Stimulated activated CD4-positive, alpha-beta T cell treated with anti-CD3 and anti-CD28 coated beads, TNF-alpha, amount 100 ng/mL, for 24 hours (primary cell): ENCODE measurements at places on chromosomes 7 and 10.

GRCh38 chr10:118239236-118239630, 102.9 kb downstream of the FAM204A start:
- DNase-seq, result no peak

DNA sequence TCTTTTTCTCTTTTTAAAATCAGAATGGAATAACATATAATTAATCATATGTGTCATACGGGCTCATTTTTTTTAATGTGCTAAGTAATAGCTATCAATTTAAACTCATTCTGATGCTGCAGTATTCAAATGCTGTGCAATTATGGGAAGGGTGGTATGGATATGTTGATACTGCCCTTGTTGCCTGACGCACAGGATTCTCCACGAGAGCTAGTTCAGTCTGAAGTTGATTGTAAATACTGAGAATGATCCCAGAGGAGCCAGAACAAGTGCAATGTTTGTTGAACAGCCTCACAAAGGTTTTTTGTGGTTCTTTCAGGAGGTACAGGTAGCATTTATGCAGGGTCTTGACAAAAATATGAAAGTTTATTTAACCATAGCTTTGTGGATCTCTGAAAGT, 13.4 kb downstream of the NPY start:
- no peak for DNase-seq

GRCh38 chr10:109958059-109958458, 34.7 kb upstream of the XPNPEP1 start:
- DNase-seq, result no peak

DNA sequence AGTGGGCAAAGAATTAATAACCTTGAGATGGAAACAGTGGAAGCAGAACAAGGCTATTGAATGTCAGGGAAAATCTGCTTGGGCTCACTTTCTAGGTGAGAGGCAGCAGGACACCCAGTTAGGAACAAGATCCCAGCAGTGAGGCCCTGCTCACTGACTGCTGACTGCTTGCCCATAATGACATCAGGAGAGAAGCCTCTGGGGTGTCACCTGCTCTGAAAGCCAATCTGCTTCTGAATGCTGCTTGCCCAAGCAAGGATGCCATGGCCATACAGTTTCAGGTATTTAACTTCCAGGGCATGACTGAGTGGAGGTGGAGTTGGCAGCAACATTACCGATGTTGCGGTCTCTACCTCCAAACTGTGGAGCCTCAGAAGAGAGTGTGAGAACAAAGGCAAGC, 11.7 kb upstream of the WAPL start:
- DNase-seq, result no peak

- DNase-seq, result peak; percentile 25
Measured at GRCh38 chr10:124641282-124642087, 102.7 kb downstream of the FAM53B start.

GRCh38 chr10:11246752-11247467, 229.2 kb downstream of the CELF2 start:
- no peak for DNase-seq

- DNase-seq, result no peak
Measured at GRCh38 chr10:18235477-18235876, 95.3 kb downstream of the CACNB2 start.

GRCh38 chr10:130337696-130338635, 201.8 kb downstream of the GLRX3 start:
- no peak for DNase-seq

DNA sequence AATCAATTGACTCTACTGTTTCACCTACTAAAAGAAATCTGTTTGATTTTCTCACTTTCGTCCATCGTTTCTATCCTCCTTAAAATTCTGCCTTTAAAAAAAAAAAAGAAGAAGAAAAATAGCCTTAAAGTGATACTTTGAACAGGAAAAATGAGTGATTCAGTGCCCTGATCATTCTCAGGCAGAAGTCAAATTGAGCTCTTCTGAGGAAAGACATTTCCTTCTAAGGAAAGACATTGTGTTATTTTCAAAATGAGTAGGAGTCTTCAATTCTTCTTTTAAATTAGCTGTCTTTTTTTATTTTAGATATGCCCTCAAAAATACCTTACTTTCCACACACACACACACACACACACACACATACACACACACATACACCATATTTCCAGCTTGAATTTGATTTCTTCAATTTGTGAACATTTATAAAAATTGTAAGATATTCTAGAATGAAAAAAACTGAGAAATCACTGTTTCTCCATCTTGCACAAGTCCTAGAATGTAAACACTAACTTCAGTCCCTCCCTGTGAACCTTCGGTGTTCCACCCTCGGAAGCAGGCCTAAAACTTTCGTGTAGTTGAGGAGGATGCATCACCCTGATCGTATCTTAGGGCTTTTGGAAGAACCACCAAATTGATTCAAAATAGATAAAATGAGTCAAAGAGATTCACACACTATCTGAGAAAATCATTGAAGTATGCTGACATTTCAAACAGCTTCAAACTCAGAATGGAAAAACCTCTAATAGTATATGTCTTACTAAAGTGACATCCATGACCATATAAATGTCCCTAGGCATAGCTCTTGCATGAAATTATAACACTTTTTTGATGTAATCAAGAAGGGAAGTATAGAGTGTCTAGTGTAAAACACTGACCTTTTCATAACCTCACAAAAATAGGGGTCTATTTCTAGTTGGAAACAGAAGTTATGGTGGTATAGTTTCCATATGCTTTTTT, 270.8 kb downstream of the GATA3 start:
- DNase-seq, result no peak

GRCh38 chr7:132784406-132784805, 208.1 kb upstream of the PLXNA4 start:
- no peak for DNase-seq

- DNase-seq, result no peak
Measured at GRCh38 chr10:78805176-78805575, 263.6 kb upstream of the ZMIZ1 start.

DNA sequence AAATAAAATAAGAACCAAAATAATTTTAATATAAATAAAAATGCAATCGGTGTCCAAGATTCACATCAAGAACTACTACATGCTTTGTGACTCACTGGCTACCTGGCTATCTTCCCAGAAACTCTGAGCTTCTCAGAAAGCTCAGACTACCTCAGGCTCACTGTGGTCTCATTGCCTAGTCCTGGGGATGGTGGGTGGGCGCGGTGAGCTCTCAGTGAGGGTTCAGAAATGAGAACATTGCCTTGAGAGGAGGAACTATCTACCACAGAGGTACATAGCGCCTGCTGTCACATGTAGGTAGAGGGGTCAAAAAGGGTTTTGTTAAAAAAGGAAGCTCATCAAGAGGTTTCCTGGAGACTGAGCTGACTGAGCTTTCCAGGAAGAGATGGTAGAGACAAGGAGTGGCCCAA, 108.0 kb downstream of the WDFY4 start:
- no peak for DNase-seq

GRCh38 chr7:28480595-28480994, 68.3 kb downstream of the CREB5 start:
- DNase-seq, result no peak

DNA sequence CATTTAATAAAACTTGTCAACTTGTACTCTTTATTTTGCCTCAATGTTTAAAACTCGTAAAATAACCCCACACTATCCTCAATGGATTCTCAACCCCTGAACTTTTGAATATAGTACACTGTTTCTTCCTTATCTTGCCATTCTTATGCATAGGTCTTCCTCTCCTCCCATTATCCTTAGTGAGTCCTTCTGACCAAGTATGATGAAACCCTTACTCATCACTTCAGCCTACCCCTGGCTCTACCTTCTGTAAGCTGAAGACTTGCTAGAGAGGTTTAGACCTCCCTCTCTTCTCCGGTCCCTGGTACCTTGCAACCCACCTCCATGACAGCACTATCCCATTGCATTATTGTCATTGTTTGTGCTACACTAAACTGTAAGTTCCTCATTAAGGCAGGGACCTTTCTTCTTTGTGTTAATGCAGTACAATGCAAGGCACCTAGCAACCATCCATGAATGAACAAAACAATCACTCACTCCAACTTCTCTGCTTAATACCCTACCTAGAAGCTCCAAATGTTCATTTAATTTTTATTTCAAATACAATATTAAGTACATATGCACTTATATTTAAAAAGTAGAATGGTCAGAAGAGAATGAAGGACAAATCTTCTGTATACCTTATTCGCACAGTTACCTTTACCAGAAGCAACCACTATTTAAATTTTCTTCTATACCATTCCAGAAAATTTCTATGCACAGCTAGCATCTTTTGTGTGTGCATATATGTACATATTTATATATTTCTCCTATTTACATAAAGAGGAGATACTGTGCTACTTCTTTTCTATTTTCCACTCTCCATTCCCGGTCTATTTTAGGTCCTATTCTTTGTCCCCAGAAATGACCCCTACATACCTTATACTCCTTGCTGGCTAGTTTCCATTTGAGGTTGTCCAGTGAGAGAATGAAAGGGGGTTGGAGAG, 77.5 kb downstream of the SLC16A9 start:
- no peak for DNase-seq

- DNase-seq, result no peak
Measured at GRCh38 chr7:78279032-78279431, 480.5 kb downstream of the PHTF2 start.

DNA sequence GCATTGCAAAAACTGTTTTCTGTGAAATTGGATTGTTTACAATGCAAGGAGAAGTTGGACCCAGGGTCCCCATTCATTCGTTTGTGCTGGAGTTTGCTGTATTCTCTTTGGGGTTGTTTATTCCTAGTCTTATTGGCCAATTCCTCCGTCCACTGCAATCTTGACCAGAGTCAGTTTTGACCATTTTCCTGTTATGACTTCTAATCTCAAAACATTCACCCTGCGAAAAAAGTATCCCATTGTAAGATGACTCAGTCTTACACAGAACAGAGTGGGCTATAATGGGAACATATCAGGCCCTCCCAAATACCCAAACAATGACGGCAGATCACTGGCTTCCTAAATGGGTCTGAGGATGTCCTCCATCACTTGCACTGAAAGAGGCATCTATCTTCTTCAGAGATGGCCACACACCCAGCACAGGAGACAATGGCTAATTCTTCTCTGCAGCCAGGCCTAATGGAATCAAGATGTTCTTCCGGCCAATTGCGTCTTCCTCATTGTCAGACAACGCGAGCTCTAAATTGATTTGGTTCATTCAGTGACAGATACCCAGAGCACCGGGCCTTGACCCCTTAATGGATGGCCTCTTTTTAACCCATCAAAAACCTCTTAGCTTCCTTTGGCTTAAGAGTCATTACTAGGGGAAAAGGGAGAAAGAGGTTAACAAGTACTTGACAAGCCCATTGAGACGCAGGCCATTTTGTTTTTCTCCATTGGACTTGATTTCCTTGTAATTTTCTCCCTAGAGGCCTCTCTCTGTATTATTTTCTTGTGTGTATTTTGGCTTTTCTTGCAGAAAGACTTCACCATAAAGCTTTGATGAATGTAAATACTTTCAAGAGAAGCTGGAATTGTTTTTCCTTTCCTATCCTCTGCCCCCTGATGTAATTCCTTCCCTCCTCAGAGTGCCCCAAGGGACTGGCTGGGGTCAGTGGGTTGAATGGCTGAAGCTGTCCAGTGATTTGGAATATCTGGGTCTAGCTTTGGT, 129.6 kb downstream of the PRPF18 start:
- DNase-seq, result no peak

DNA sequence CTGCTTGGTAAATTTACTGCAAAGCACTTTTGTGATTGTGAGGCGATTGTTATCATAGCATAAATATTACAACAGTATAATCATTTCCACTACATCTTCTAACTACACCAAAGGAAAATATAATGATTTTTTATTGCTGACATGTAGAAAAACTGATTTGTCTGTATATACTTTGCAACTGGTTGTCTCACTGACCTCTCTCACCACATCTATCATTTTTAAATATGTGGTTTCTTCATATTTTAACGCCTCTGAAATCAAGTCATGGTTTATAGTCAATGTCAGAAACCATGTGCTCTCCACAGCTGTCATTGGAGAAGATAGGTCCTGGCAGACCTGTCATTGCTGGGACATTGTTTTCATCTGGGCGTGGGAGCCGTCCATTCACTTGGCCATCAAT, 315.4 kb upstream of the KLF6 start:
- no peak for DNase-seq

DNA sequence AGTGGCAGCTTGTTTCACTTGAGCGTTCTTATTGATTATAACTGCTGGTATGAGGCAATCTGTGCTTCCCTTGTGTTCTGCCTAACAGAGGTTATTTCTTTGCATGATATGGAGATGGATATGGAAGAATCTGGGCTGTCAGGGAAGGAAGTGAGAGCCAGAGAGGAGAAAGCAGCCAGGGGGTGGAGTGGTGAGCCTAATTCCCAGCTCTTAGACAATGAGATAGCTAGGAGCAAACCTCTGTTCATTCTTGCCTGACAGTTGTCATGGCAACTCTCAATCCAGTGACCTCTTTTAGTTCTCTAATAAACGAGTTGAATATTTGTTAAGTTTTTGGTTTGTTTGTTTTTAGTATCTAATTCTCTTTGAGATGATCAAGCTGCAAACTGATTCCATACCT, 214.3 kb downstream of the NRG3 start:
- DNase-seq, result no peak

DNA sequence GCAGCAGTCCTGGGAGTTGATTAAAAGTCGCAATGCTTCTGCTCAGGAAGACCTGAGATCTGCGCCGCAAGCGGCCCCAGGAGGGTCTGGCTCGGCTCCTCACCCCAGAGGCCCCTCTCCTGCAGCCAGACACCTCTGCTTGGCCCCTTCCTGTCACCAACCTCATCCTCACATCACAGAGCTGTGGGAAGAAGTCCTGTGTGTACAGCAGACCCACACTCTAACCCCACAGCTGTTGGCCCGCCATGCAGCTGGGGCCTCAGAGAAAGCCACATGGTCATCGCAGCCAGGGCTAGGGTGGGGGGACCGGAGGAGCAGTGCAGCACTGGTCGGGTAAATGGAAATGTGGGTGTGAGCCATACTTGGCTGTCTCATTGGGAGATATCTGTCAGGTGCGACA, 97.7 kb downstream of the RGS10 start:
- no peak for DNase-seq

GRCh38 chr10:17199351-17199804, 2.1 kb downstream of the TRDMT1 start:
- DNase-seq, result no peak

- DNase-seq, result no peak
Measured at GRCh38 chr10:105010411-105011121, 369.5 kb downstream of the SORCS3 start.

DNA sequence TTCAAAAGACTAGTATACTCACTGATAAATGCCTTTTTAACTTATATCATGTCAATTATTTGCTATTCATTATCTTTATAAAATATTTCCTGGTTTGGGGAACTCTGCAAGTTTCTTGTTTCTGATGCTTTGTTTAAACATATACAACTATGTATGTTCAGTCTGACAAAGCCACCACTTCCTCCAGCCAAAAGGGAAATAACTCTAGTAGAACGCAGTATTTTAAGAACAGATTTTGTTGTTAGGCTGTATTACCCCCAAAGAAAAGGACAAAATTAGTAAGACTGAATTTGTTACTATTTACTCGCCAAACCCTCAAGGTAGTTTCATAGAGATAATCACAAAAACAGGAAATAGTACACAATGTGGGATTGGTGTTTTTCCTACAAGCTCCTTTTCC, 78.9 kb downstream of the LRRTM3 start:
- no peak for DNase-seq

- no peak for DNase-seq
Measured at GRCh38 chr10:123754123-123754522, 88.0 kb downstream of the GPR26 start.

- no peak for DNase-seq
Measured at GRCh38 chr7:105825371-105825770, 51.0 kb downstream of the ATXN7L1 start.

- DNase-seq, result no peak
Measured at GRCh38 chr10:9045311-9045710, 990.8 kb downstream of the GATA3 start.

GRCh38 chr7:101702362-101702850, 73.3 kb upstream of the MYL10 start:
- DNase-seq, result no peak

- no peak for DNase-seq
Measured at GRCh38 chr7:121126801-121127534, 138.5 kb downstream of the CPED1 start.
